ENCODE measurements at places on chromosomes 3 and 15. TPM values are rescaled to one million over a fixed set of nuclear protein-coding genes. Genes with fewer than 3 reads are reported as not detected.

FRMD4B gene
- 55.5 TPM for total RNA-seq

CHCHD6 gene
- 171 TPM for total RNA-seq

ZNF280D gene
- 14.8 TPM for total RNA-seq

CX3CR1 gene
- not detected for total RNA-seq

ITIH1 gene
- not detected for total RNA-seq

THBS1 gene
- total RNA-seq, result 166 TPM

CCDC50 gene
- total RNA-seq, result 113 TPM

Data from melanocyte of skin (primary cell).